Hair follicle dermal papilla cell (primary cell): ENCODE measurements at places on chromosomes 12 and 14. TPM values are rescaled to one million over a fixed set of nuclear protein-coding genes. Genes with fewer than 3 reads are reported as not detected.

The KCNH3 gene
- 0.16 TPM in 1 of 2 replicates, not detected in the other for total RNA-seq

The ABCD4 gene
- total RNA-seq, result 31.3 and 36.8 TPM in 2 replicates

The ATP2B1 gene
- total RNA-seq, result 90.1 and 101 TPM in 2 replicates

The FBXW8 gene
- total RNA-seq, result 36.4 and 43.2 TPM in 2 replicates

The SRRM4 gene
- total RNA-seq, result not detected in 2 replicates

The ACOT2 gene
- 48.0 and 59.5 TPM in 2 replicates for total RNA-seq

The LRFN5 gene
- 0.16 TPM in 1 of 2 replicates, not detected in the other for total RNA-seq

The AKAP3 gene
- total RNA-seq, result 1.8 and 2.7 TPM in 2 replicates

The APEX1 gene
- total RNA-seq, result 81.6 and 91.2 TPM in 2 replicates

The DACT1 gene
- total RNA-seq, result 2.1 and 2.9 TPM in 2 replicates

The REM2 gene
- total RNA-seq, result 0.12 TPM in 1 of 2 replicates, not detected in the other

The GPD1 gene
- under 0.01 and 0.24 TPM in 2 replicates for total RNA-seq

The GYS2 gene
- not detected in 2 replicates for total RNA-seq

The FOXG1 gene
- total RNA-seq, result not detected in 2 replicates

The EFS gene
- total RNA-seq, result 28.9 and 31.2 TPM in 2 replicates

The PRH1 gene
- total RNA-seq, result 19.8 and 37.5 TPM in 2 replicates

The KRT3 gene
- not detected in 2 replicates for total RNA-seq
